Neural crest cell (in vitro differentiated cells): ENCODE measurements at places on chromosomes 3 and 15.
A peak's percentile ranks its signal among the peaks of the same experiment; 100 is the strongest.

- no peak for DNase-seq
These were observed 207.5 kb upstream of the SLITRK3 start for GRCh38 chr3:165403666-165404065.

- DNase-seq, result no peak
These were observed 44.9 kb upstream of the KBTBD12 start for GRCh38 chr3:127870156-127870555.

GRCh38 chr3:142115867-142116668 lies 33.3 kb downstream of the TFDP2 start:
- DNase-seq, result no peak

DNA sequence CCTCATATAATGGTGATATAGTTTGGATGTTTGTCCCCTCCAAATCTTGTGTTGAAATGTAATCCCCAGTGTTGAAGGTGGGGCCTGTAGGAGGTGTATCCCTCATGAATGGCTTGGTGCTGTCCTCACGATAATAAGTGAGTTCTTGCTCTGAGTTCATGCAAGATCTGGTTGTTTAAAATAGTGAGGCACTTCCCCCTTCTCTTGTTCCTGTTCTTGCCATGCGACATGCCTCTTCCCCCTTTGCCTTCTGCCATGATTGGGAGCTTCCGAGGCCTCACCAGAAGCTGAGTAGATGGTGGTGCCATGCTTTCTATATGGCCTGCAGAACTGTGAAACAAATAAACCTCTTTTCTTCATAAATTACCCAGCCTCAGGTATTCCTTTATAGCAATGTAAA lies 39.2 kb downstream of the REC114 start:
- DNase-seq, result no peak

DNA sequence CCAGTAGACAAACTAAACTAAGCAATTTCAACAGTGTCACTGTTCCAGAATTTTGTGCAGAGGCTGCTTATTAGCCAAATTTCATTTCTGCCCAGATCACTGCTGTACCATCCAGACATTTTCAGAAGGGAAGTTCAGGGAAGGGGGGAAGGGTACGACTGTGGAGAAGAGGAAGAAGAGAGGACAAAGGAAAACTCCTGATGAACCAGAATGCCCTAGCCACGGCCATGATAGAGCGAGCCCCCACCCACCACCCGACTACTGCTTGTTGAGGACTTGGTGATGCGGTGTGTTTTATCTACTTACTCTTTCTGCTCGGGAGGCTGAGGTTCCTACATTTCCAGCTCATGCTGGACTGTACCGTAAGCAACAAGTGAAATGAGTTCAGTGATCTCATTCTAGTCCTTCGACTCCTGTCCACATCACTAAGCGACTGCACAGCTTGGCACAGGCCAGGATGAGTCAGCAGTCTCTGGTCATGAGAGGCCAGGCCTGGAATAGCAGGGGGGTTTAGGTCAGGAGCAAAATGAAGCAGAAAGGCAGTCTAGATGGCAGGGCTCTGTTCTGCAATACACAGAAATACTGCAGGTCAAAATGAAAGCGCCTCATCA lies 330.8 kb downstream of the TIGIT start:
- peak; percentile 6 for DNase-seq

DNA sequence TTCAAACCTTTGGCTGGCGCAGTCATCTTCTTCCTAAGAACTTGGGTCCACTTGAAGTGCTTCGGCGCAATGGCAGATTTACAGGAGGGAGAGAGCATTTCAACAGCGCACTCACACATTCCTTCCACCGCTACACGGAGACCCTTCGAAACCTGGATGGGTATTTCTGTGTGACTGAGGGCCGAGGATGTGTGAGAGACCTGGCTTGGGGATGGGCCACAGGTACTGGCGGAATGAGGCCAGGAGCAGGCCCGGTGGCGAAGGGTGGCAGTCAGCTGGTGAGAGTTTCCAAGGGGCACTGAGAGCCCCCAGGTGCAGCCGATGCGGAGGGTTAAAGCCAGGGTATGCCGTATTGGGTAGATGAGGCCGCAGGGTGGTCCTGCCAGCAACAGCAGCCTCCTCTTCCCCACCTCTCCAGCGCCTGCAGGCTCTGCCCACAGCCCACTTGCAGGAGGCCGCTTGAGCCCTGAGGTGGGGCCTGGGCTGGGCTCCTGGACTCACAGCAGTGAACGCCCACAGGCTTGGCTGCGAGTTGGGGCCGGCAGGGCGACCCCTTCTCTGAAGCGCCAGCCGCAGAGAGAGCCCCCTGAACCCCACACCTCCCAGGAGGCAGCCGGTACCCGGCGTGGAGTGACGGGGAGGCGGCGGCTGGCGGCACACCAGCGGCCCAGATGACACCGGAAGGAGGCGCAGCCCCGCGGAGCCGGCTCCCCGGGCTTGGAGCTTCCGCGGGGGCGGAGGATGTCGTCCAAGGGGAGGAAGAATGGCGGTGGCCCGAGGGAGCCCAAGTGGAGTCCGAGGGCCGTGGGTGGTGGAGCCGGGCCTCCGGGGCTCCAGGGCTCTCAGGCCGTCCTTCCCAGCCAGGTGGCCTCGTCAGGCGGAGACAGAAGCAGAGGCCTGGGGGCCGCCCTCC lies 166.5 kb downstream of the NSMCE3 start:
- DNase-seq, result no peak

DNA sequence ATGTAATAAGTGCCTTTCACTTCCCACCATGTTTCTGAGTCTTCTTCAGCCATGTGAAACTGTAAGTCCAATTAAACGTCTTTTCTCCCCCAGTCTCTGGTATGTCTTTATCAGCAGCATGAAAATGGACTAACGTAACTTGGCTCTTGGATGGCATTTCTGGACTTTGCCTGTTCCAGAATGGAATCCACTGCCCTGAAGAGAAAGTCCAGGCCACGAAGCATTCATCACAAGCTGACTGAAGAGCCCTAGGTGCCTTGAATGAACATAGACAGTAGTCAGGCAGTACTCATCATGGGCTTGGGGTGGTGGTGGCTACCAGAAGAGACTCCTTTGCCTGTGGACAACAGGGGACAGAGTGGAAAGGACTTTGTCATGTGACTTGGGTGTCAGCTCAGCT lies 1505.0 kb downstream of the SI start:
- no peak for DNase-seq

DNA sequence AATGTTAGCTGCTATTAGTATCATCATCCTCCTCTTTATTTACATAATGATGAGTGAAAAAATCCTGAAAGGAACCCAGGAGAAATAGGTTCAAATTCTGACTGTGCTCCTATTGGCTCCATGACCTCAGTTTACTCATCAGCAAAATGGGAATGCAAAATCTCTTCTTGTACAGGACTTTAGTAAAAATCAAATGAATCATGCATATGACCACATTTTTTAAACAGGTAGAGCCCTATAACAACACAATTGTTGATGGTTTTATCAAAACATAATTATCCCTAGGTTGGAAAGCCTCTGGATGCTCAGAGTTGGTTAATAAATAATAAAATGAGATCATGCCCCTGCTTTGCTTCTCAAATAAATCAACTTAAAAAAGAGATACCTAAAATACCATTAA lies 16.0 kb upstream of the NR2F2 start:
- no peak for DNase-seq

- no peak for DNase-seq
These were observed 36.3 kb upstream of the UTS2B start for GRCh38 chr3:191366675-191367074.

- no peak for DNase-seq
These were observed 25.9 kb downstream of the SERP1 start for GRCh38 chr3:150520408-150520807.

GRCh38 chr3:126337980-126338651 lies 19.1 kb downstream of the KLF15 start:
- DNase-seq, result no peak
